ENCODE measurements at places on chromosomes 16 and 17.

DNA sequence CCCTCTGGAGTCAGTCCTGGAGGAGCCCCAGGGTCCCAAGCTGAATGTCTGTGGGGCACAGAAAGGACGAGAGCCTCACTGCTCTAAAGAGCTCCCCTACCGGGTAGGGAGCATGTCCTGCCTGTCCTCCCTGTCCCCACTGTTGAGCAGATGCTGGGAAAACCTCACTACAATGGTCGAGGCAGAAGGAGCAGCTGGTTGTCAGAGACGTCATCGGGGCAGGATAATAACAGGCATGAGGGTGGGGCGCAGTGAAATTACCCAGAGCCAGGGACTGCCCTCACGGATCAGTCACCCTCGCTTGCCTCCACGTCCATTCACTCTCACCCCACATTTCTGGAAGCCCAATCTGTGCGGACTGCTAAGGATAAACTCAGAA is 538 bp downstream of the TM4SF5 start:
- DNase-seq = no peak

DNA sequence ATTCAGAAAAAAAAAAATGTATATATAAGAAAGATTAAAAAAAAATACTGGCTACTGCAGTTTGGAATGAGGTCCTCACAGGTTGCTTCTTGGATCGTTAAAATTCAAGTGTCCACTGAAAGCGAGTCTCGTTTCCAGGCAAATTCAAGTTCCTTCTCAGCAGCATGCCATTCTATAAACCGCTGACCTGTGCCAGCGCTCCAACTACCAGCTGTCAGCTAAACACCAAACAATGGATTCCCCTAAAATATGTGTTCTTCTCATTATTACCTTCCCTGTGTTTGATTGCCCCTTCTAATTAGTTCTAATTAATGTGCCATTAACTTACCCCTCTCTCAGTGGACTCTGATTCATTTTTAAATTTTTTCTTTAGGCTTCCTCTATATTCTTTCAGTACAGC is 92.4 kb downstream of the DNAH9 start:
- peak; percentile 0 for DNase-seq

DNA sequence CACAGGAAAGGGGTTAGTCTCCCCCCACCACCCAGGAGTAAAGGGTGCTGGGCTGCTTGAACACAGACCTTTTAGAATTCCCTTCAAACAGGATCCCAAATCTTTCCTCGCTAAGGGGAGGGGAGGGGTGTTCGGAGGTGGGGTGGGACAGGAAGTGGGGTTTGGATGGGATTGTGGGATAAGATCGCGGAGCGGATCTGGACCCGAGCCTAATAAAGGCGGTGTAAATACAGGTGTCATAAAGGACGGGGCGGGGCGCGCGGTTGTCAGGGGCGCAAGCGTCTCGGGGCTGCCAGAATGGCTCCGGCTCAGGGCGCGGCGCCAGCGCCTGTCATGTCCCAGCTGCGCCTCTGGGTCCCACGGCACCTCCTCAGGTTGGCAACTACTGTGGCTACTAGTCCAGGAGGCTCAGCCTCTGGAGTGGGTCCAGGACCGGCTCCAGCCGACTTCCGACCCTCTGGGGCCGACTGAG is 59.8 kb upstream of the FBXO47 start:
- peak; percentile 16 for DNase-seq

DNA sequence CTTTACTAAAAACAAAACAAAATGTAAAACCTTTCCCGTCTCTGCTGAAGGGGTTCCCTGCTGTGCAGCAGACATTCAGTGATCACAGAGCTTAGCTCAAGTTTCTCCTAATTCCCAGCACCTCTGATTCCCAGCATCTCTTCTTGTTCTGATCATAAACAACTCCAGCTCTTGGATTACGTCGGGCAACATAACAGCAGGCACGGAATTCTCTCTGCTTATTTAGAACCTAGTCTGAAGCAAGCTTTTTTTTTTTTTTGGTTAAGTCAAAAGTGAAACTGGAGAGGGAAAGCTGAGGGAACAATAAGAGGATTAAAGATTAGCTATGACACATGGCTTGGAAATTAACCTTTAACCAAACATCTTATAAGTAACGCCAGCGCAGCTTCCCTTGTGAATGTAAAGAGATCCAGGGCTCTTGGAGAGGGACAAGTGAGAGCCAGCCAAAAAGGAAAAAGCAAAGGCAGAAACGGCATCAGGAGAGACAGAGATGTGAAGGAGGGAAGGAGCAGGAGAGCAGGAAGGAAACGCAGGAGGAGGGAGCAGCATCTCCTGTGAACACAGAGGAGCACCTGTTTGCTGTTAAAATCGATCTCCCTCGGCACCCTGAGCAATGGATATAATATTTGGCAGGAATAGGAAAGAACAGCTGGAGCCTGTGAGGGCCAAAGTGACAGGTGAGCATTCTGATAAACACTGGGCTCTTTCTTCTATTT is at the start of gene BCO1:
Gene BCO1, plus strand, starts transcription at position 394 of the 716 bp plus-strand sequence. Its CDS starts 220 bp downstream, at position 614.
- DNase-seq = peak; percentile 8

DNA sequence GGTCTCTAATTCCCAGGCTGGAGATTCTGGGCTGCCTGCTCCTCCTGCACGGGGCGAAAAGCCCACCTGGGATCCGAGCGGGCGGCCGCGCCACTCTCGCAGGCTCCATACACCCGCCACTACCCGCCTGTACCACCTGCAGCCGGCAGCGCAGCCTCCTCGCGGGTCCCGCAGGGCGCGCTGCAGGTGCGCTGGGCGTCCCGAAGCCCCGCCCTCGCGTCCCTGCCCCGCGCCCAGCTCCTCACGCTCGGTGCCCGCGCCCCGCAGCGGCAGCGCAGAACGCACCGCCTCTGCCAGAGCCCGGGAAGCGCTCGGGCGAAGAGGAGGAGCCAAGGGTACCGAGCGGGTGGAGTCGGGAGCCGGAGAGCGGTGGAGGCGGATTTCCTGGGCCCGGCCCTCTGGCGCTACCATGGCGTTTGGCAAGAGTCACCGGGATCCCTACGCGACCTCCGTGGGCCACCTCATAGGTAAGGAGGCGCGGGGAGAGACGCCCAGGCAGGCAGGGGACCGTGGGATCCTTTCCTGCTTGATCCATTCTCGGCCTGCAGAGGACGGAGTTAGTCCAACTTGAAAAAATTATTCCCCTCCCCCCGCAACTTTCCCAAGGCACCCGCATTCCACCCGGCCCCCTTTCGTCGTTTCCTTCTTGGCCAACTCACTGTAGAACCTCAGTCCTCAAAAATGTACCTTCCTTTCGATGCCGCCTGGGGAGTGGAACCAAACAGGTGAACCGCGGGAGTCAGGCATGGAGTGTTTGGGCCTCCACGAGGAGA is at the start of gene TOM1L1:
Gene TOM1L1, plus strand, starts transcription at position 396 of the 773 bp plus-strand sequence. Its CDS starts 14 bp downstream, at position 410.
- DNase-seq = peak; percentile 37

- DNase-seq = no peak
These were observed 2.3 kb downstream of the CDYL2 start for GRCh38 chr16:80802138-80802537.

DNA sequence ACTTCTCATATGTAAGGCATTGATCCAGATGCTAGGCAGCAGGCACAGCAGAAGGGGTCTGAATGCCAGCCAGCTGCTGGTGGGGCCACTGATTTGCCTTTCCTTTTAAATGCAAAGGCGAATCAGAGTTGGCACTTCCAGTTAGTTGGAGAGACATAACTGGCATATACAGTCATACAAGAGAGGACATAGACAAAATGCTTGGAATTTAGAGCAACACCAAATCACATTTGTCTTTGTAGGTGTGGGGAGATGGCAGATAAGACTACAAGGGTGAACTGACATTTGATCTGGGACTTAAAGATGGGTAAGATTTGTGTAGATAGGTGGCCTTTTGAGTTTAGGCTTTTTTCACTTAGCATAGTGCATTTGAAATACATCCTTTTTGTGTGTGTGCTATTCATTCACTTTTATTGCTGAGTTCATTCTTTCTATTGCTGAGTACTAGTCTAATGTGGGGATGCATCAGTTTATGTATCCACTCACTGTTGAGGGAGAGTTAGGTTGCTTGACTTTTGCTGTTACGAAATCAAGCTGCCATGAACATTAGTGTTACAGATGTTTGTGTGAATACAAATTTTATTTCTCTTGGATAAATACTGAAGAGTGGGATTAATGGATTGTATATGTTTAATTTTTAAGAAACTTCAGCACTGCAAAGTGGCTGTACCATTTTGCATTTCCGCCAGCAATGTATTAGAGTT is 74.1 kb downstream of the SPECC1 start:
- no peak for DNase-seq

DNA sequence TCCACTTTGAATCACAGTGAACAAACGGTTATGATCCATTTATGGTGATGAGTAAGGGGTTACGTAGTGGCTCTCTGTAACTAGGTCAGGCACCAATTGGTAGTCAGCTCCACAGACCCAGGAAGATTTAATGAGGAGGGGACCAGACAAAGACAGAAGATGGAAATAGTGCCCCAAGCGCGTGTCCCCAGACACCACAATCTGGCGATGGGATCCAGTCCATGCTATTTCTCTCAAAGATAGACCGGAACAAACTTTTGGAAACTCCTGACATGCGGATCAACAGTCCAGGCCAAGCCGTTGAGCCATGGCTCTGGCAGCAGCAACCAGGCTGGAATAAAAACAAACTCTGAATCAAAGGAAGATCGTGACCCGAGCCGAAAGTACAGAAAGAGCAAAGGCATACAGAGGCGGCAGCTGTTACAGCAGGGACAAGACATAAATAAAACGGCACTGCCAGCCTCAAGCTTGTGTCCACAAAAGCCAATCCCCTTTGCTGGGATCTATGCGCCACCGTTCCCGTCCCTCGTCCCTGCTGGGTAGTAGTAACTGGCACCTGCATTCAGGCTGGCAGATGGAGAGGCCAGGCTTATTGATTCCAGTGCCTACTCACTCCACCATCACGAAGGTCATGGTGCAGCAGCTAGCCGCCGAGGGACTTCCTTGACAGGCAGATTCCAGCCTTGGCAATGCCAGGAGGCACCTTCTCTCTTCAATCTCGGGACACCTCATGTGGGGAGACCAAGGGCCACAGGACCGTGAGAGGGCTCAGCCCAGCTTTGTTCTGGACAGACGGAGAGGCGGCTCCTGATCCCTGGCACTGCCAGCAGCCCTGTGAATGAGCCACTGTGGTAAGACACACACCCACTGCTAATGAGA is 50.2 kb downstream of the CDH11 start:
- DNase-seq = no peak

DNA sequence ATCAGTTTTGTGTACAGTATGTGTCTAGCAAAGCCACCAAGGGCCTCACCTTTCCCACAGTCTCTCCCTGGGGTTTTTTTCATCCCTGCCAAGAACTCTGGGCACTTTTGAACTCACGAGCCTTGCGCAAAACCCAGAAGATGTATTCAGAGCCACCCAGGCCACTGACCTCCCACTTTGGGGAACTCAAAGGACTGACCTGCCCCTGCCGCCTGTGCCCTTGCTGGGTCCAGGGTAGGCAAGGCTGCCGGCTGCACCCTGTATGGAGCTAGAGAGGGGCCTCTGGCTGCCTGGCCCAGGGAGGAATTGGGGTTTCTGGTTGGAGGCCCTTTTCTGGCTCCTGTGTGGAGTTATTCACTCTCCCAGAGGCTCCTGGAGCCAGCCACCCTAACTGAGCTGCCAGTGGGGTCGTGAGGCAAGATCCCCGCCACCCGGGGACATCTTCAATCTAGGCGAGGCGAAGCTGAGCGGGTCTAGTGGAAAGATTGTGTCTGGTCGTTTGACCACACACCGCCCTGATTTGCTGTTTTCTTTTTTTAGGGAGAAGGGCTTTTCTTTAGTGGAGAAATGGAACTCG is 1.9 kb downstream of the CDK5R1 start:
- DNase-seq = no peak

DNA sequence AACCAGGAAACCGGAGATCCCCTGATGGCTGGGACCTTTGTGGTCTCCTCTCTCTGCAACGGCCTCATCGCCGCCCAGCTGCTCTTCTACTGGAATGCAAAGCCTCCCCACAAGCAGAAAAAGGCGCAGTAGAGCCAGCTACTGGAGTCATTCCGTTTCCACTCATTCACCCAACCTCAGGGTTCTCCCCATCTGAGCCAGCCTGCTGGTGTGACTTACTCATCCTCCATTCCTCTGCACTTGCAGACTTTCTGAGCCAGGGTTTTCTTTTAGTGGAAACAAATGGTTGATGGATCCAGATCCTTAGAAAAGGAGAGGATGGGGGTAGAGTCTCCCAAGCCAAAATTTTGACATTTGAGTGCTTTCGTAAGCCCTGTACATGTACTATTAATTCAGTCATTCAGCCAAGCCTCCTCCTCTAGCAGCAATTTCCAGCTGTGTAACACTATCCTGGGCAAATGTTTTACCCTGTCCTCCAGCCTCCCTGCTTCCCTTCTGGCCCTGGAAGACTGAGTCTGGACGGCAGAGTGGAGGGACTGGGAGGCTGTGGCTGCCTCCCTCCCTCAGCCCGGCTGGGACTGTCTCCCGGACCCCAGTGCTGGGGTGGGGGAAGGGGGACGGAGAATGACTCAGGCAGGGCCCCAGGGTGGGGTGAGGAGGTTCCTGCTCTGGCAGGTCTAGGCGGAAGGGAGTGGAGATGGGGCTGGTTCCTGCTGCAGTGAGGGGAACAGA is 2.3 kb downstream of the SOX15 start:
- no peak for DNase-seq

- DNase-seq = no peak
These were observed 5.4 kb downstream of the METTL22 start for GRCh38 chr16:8626946-8627345.

DNA sequence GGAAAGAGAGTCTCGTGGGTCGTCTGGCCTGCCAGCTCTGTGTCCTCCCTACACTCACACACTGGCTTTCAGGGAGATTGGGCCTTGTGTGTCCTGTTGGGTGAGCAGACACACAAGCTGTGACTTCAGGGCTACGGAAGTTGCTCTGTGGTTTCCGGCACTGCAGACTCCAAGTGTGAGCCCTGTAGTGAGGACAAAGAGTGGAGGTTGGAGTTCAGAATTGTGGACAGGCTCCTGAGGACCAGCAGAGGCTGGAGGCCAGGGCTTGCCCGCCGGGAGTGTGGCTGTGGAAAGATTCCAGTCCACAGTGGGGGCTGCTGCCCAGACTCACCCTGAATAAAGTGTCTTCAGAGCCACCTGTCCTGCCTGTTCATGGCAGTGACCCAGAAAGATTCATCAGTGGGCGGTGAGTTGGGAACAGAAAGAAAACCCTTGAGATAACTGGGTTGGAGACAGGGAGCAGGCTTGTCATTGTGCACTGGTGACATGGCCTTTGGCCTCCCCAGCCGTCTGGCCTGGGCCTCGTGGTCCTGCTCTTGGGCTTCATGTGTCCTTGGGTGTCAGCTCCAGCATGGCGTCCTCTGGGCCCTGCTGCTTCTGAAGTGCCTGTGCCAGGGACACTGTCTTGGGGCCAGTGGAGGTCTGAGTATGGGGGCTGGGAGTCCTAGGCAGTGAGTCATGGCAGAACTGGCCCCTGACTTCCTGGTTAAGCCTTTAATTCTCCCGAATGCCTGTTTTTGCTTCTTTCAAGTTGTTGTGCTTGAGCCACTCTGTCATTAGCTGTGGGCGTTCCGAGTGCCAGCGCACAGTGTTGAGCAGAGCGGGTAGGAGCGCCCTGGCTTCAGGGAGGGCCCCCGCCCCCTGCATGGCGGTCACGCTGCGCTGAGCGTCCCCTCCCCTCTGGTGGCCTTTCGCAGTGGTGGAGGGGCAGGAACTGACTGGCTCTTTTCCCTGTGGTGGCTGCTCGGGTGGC is 19.9 kb upstream of the ZNF750 start:
- DNase-seq = no peak

Data from DMS79 (cell line).